ENCODE measurements at places on chromosomes 6 and 20.

GRCh38 chr20:17612287-17612991 is 42.6 kb downstream of the DSTN start:
- peaks cover 5% of the 10 kb centered on the region for H3K36me3 ChIP-seq
- H3K4me3 ChIP-seq, result no peak overlapping the region
- peaks cover 49% of the 10 kb centered on the region for H3K4me1 ChIP-seq
- peak overlapping the region; percentile 68 for H3K27ac ChIP-seq
- DNase-seq, result no peak

DNA sequence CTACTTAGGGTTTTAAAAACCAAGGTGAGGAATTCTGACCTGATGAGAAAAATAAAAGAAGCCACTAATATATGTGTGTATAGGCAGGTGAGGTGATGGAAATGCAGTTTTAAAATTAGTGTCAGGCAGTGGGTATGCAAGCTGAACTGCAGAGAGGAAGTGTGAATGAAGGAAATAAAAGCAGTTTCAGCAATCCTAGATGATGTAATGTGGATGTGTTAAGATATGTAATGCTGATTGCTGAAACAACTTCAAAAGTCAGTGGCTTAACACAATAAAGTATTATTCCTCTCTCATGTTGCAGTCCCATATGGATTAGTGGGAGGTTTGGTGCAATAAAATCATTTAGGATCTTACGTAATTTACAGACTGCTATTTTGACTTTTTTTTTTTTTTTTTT is 119.9 kb upstream of the ASCC3 start:
- H3K27me3 ChIP-seq, result no peaks in the 10 kb centered on the region
- no peak for DNase-seq
- no peaks in the 10 kb centered on the region for H3K4me1 ChIP-seq
- H3K4me3 ChIP-seq, result no peak overlapping the region
- H3K36me3 ChIP-seq, result no peaks in the 10 kb centered on the region

GRCh38 chr6:162055365-162055764 is 672.2 kb downstream of the PRKN start:
- no peaks in the 10 kb centered on the region for H3K27me3 ChIP-seq
- DNase-seq, result no peak
- no peak overlapping the region for H3K4me3 ChIP-seq
- H3K36me3 ChIP-seq, result no peaks in the 10 kb centered on the region
- H3K4me1 ChIP-seq, result no peaks in the 10 kb centered on the region
- H3K27ac ChIP-seq, result no peak overlapping the region

- peaks cover 9% of the 10 kb centered on the region for H3K4me1 ChIP-seq
- H3K36me3 ChIP-seq, result no peaks in the 10 kb centered on the region
- H3K27me3 ChIP-seq, result peaks cover 9% of the 10 kb centered on the region
Observed at GRCh38 chr20:58213121-58213520, 15.3 kb downstream of the ANKRD60 start.

DNA sequence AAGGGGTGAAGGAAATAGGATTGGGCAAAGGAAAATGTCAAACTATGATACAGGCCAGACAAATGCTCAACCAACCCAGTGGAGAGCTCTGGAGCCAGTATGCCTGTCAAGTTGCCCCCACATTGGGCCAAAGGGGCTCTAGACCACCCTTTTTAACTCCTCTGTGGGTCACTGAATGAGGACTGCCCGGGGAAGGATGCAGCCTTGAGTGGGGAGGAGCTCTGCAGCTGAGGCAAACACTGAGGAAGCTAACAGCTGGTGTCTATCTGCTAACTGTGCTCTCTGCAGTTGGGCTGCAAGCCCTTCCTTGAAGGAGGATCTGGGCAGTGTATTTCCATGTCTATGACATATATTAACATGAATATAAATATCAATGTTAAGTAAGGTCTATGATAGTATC is 98.4 kb upstream of the PRSS16 start:
- H3K27me3 ChIP-seq, result no peaks in the 10 kb centered on the region
- H3K27ac ChIP-seq, result no peak overlapping the region
- H3K4me1 ChIP-seq, result peaks cover 15% of the 10 kb centered on the region
- no peaks in the 10 kb centered on the region for H3K36me3 ChIP-seq

- no peak overlapping the region for H3K4me3 ChIP-seq
- H3K27me3 ChIP-seq, result no peaks in the 10 kb centered on the region
- peaks cover 5% of the 10 kb centered on the region for H3K4me1 ChIP-seq
- no peaks in the 10 kb centered on the region for H3K36me3 ChIP-seq
- no peak overlapping the region for H3K27ac ChIP-seq
Observed at GRCh38 chr6:7042056-7042653, 65.6 kb upstream of the RREB1 start.

DNA sequence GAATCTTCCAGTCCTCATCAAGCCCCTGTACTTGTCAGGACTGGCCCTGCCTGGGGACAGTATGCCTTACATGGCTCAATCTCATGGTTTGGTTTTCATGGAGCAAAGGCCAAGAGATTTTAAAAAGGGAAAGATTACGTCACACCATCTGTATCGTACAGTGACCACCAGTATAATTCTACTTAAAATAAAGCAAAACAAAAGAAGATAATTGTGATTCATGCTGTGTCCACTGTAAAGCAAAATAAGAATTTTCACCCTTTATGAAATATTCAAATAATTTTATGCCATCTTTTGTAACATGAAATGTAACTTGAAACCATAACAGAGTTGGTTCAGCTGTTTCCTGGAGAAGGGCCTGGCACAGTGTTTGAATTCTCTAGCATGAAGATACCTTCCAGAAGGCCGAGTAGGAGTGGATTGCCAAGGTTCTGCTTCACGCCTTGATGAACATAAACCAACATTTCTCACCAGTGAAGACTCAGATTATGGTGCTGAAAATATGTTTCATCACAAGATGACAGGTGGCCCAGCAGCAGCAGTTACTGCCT is 486.5 kb downstream of the RFPL4B start:
- H3K4me3 ChIP-seq, result no peak overlapping the region
- no peaks in the 10 kb centered on the region for H3K27me3 ChIP-seq
- no peak overlapping the region for H3K27ac ChIP-seq

DNA sequence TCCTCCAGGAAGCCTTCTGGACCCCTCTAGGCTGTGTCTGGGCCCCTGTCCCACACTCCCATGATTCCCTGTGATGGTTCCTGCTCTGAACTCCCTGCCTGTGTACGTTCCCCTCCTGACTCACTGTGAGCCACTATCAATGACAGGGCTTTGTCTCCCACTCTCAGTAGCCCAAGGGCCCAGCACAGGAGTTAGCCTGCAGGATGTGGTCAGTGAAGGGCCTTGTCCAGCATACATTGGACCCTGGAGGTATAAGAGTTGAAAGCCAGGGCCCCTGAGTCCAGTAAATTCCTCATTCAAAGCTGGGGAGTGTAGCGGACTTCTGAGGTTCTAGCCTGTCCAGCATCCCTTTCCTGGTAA is 19.0 kb downstream of the ZBP1 start:
- no peaks in the 10 kb centered on the region for H3K27me3 ChIP-seq
- peaks cover 29% of the 10 kb centered on the region for H3K4me1 ChIP-seq
- no peak overlapping the region for H3K4me3 ChIP-seq
- no peak for DNase-seq

DNA sequence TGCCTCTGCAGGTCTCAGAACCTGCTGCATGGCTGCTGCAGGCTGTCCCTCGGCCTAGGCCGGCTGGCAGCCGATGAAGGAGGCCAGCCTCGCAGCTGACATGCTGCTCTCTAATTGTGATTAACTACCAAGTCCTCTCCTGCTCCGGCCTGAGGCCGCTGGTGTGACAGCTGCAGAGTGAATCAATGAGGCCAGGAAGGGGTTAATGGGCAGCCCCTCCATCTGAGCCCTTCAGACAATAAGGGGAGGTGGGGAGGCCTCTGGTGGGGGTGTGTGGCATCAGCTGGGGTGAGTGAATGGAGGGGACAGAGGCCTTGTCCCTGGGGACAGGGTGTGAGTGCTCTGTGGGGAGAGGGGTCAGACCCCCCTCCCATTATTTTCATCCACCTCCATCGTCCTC is 34.4 kb downstream of the SLC52A3 start:
- H3K27ac ChIP-seq, result no peak overlapping the region
- peaks cover 6% of the 10 kb centered on the region for H3K27me3 ChIP-seq
- no peak overlapping the region for H3K4me3 ChIP-seq
- no peaks in the 10 kb centered on the region for H3K4me1 ChIP-seq
- H3K36me3 ChIP-seq, result no peaks in the 10 kb centered on the region

GRCh38 chr6:168537540-168537884 is 96.5 kb downstream of the SMOC2 start:
- no peak for DNase-seq
- no peak overlapping the region for H3K4me3 ChIP-seq
- H3K27ac ChIP-seq, result no peak overlapping the region
- H3K27me3 ChIP-seq, result no peaks in the 10 kb centered on the region
- H3K36me3 ChIP-seq, result no peaks in the 10 kb centered on the region

DNA sequence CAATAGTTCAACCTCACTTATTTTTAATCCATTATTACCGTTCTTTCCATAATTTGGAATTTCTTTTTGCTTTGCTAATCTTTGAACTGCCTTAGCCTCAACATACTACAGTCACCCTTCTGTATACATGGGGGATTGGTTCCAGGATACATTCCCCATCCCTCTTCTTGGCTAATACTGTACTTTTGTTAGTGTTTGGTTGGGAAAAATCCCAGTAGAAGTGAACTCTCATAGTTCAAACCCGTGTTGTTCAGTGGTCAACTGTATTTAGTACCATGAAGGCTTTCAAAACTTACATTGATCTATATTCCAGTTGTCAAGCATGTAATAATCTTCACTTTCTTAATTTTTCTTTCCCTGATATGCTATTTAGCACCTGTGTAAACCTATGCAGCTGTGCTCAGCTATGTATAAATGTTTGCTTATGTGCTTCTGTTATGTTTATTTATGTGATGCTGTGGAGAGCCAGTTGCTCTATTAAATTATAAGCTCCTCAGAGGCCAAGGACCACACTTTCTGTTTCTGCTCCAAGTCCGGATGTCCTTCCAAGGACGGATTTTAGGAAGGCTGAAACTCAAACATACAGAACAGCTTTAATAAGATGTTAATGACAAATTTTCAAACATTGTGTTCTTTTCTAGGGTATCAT is 33.3 kb upstream of the LAMA4 start:
- no peak overlapping the region for H3K4me3 ChIP-seq
- DNase-seq, result no peak
- peaks cover 2% of the 10 kb centered on the region for H3K4me1 ChIP-seq
- no peak overlapping the region for H3K27ac ChIP-seq
- H3K27me3 ChIP-seq, result peaks cover 6% of the 10 kb centered on the region
- no peaks in the 10 kb centered on the region for H3K36me3 ChIP-seq

GRCh38 chr6:36999751-37000125 is 5.7 kb upstream of the FGD2 start:
- H3K27ac ChIP-seq, result no peak overlapping the region
- no peaks in the 10 kb centered on the region for H3K27me3 ChIP-seq
- H3K4me1 ChIP-seq, result no peaks in the 10 kb centered on the region
- no peaks in the 10 kb centered on the region for H3K36me3 ChIP-seq

GRCh38 chr6:118715376-118715775 is 64.0 kb upstream of the CEP85L start:
- no peaks in the 10 kb centered on the region for H3K27me3 ChIP-seq
- no peak for DNase-seq
- H3K36me3 ChIP-seq, result no peaks in the 10 kb centered on the region
- no peak overlapping the region for H3K4me3 ChIP-seq
- peaks cover 45% of the 10 kb centered on the region for H3K4me1 ChIP-seq

DNA sequence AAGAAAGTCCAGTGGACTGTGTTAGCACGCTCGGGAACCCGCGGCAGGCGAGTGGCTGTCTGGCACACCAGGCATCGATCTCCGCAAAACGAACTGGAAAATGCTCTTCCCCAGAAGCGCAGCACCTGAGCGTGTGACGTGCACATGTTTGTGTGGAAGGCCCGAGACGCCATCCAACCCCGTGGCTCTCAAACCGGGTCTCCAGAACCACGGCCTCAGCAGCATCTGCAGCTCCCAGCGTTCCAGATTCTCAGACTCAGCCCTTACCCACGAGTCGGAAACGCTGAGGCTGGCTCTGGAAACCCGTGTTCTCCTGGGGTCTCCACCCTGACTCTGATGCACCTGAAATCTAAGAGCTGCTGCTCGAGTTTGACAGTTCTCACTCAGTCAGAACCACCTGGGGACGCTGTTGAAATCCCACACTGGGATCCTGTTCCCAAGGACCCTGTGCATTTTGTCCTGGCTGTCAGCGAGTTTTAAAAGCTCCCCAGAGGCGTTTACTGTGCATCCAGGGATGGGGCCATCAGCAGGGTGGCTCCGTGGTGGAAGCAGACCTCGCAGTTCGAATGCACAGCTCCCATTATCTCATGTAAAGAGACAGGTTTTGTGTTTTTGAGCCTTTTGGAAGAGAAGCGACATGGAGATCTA is 69.0 kb downstream of the DLL1 start:
- H3K27me3 ChIP-seq, result no peaks in the 10 kb centered on the region
- H3K27ac ChIP-seq, result no peak overlapping the region
- no peak for DNase-seq
- no peak overlapping the region for H3K4me3 ChIP-seq

DNA sequence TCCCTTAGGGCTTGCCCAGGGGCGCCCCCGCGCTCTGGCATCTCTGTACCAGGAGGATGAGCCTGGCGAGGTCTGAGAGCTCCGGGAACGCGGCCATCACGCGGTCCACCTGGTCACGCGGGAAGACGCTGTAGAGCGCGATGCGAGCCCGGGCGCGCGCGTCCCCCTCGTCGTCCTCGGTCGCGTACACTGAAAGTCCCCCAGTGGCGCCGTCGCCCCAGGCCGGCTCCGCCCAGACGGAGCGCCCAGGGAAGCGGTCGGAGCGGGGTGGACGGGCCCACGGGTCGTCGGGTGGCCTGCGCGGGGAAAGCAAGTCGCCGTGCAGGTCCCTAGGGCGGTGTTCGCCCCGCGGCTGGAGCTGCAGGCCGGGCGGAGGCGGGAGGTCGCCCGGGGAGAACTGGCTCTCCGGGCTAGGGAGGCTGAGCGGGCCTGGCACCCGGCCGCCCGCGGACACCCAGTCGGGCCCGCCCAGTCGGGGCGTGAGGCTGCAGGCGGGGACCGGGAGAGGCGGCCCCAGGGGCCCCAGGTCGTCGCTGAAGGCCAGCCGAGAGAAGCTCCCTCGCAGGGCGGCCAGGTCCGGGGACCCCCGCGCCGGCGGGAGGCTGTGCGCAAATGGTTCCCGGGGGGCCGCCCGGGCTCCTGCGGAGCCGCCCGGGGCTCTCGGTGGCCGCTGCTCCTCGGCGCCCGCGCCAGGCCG is 34.0 kb downstream of the ZC3H12D start:
- H3K27ac ChIP-seq, result no peak overlapping the region
- H3K4me3 ChIP-seq, result no peak overlapping the region
- H3K4me1 ChIP-seq, result peaks cover 12% of the 10 kb centered on the region
- no peaks in the 10 kb centered on the region for H3K27me3 ChIP-seq

DNA sequence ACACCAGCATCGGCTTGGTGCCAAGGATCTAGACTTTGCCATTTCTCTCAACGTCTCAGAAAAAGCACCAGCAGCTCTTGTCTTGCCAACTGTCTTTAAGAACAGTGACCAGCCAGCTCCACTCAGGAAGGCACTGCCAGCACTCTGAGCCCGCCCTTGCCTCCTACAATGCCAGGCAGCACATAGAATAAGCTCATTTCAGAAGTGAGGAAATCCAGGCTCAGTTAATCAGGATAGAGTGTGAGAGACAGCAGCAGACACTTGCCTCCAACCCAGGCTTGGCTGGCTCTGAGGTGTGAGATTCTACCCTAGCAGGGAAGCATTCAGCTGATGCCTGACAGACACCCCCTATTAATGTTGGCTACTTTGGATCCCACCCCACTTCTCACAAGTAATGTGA is 4.3 kb upstream of the SYNDIG1 start:
- no peak overlapping the region for H3K27ac ChIP-seq
- H3K4me3 ChIP-seq, result no peak overlapping the region
- peaks cover 3% of the 10 kb centered on the region for H3K4me1 ChIP-seq
- DNase-seq, result no peak
- H3K36me3 ChIP-seq, result no peaks in the 10 kb centered on the region

All from CD4-positive, alpha-beta T cell (primary cell).